ENCODE measurements at places on chromosomes 2 and 18. TPM values are rescaled to one million over a fixed set of nuclear protein-coding genes. Genes with fewer than 3 reads are reported as not detected.

The SIX3 gene
- not detected for total RNA-seq

- no peak for DNase-seq
- no peak overlapping the region for H3K4me3 ChIP-seq
- peaks cover 18% of the 10 kb centered on the region for H3K36me3 ChIP-seq
- H3K4me1 ChIP-seq: peaks cover 56% of the 10 kb centered on the region
Measured at GRCh38 chr2:212726403-212726802, 187.8 kb upstream of the ERBB4 start.

DNA sequence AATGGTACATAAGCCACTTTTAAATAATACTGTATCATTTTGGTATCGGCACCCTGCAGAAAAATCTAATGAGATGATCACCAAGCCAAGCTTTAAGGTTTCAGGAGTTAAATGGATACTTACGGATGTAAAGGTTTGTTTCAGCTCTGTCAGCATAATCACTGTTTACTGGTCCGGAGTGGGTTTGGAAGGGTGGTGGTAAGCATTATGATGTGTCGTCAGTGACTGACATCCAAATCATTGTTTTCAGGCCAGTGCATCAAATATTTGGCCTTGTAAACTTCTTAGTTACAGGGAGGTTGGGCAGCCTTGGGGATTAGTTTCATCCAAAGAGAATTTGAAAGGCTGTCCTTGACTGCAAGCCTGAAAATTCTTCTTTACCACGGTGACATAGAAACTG lies 50.0 kb upstream of the ATL2 start:
- H3K27me3 ChIP-seq: peaks cover 42% of the 10 kb centered on the region
- no peak overlapping the region for H3K27ac ChIP-seq
- no peak overlapping the region for H3K4me3 ChIP-seq
- no peak for DNase-seq
- no peaks in the 10 kb centered on the region for H3K4me1 ChIP-seq
- H3K36me3 ChIP-seq: no peaks in the 10 kb centered on the region

DNA sequence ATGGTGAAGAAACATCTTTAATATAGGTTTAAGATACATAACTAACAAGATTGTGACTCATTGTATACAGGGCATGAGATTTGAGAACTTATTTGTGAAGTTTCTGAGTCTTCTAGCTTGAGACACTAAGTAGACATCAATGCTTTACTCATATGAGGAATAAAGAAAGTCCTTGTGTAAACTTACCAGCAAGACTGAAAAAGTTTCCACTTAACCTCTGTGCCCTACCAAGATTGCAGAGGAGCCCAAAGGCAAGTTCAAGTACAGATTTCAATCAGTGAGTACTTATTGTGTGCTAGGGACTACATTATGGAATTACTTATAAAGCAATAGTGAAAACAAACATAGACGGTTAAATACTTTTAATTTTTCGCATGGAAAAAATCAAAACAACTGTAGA lies 1041.2 kb upstream of the CELF4 start:
- H3K27ac ChIP-seq: no peak overlapping the region
- H3K27me3 ChIP-seq: no peaks in the 10 kb centered on the region
- H3K4me1 ChIP-seq: peaks cover 9% of the 10 kb centered on the region
- H3K4me3 ChIP-seq: no peak overlapping the region

DNA sequence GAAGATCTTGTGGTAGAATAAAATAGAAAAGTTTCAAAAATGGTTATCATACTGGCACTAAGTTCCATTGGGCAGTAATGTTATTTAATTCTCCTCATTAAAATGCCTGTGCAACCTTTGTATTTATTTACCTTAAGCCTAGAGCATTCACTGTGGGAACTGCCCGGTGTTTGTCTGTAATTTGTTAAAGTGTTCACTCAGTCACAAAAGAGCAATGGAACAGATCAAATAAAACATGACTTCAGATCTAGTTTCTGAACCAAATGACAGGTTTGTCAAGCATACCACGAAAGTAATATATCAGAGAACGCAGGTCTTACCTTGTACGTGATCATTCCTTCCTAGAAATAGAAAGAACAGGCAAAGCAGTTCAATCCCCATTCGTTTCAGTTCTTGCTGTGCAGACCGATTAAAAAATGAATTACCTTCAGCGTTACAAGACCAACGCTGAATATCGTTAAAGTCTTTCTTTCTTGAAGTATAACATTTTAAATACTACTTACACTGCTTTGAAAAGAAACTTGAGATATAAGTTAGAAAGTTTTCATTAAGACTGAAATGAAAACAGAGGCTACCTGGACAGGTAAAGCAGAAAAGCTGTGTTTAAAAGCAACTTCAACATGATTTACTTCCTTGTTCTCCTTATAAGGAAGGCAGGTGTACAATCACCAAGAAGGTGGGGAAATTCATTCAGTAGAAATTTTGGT lies at the start of gene ITGB6:
TSS of gene ITGB6 (minus strand) at position 590 of the 707 bp plus-strand sequence. CDS start at position 381, 209 bp downstream.
- no peak within 1 kb of the TSS for H3K4me3 ChIP-seq
- H3K27ac ChIP-seq: peak within 1 kb of the TSS; percentile 45
- no peak for DNase-seq
- peaks cover 10% of the 10 kb centered on the region for H3K36me3 ChIP-seq
- no peaks in the 10 kb centered on the region for H3K27me3 ChIP-seq

Measured in natural killer cell treated with Interleukin-12 subunit alpha and Interleukin-12 subunit beta and Interleukin-15 and Interleukin-18, amount 100 ng/mL, for 72 hours (primary cell).